ENCODE measurements at places on chromosomes 7 and 10.

- no peak for DNase-seq
These were observed 3.2 kb downstream of the OPN4 start for GRCh38 chr10:86657396-86658011.

DNA sequence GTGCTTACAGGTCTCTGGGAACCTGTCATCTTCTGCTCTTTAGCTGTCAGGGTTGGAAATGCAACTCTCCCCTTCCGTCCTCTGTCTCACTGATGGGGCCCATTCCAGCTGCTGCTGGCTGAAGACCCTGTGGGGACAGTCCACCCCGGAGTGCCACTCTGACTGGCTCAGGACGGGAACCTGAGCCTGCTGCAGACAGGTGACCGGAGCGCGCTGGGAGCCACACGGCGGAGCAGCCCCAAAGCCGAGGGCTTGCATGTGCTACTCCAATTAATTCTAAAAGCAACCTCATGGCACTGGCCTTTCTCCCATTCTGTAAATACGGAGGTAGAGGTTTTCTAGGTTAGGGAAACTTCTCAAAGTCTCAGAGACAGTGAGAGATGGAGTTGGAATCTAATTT is 223.5 kb upstream of the PITRM1 start:
- no peak for DNase-seq

DNA sequence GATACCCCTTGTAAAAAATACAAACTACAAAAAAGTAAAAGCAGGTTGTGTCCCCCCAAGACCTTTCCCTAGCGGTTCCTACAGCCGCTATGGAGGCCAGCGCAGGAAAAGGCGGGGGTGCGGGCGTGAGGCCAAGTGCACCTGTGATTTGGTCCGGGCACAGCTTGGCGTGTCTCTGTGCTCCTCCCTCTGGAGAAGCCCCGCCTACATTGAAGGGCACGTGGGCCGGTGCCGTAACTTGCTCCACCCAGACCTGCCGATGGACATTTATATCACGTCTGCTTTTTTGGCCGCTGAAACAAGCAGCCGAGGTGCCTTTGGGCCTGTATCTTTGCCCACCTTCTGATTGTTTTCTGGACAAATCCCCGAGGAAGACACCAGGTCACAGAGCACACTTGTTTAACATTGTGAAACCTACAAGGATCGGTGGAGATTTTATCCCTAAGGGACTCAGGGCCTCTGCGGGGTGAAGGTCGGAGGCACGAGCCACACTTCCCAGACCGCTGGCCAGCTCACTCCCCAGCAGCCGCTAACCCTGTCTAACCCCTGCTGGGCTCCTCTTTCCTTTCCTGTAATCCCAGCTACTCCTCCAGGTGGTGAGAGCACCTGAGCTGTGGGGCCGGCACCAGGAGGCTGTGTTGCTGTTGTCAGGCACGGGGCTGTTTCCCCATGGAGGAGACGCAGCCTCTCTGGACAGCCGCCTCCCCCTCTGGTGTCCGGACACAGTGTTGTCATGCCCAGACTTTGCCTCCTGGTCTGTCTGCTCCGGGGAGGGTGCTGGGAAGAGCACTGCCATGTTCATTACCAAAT is 18.8 kb upstream of the INPP5A start:
- DNase-seq: no peak

DNA sequence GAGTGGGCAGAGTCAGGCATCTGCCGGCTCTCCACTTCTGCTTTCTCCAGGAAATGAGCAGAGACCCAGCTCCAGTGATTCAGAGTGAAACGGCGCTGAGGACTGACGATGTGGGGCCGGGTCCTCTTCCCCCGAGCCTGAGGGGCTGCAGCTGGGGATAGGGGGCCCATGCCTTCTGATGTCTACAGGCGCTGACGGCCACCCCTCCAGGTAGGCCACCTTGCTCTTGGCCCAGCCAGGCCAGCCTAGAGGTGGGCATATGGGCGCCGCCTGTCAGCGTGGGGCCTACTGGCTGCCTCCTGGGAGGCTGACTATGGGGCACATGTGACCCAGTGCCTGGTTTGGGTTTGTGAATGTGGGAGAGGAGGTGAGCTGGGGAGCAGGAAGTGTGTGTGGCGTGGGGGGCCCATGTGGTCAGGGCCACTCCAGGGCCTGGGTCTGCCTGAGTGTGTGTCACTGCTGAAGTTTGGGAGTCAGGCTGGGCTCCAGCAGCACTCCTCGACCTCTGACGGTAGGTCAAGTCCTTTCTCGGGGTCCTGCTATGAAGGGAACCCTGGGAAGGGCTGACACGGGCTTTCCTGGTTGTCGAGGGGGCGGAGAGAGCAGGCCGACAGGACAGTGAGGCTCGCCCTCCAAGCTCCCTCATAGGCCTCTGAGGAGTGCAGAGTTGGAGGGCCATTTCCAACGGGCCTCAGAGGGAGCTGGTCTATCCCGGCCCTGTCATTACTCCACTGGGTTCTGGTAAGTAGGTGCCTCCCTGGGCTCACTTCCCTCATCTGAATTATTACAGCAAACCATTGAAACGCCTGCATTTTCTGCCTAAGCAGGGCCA is at the start of gene WDFY4:
WDFY4 (plus strand) TSS at position 82 of the 832 bp plus-strand sequence. CDS start 24,860 bp downstream, outside the sequence.
- DNase-seq: no peak

DNA sequence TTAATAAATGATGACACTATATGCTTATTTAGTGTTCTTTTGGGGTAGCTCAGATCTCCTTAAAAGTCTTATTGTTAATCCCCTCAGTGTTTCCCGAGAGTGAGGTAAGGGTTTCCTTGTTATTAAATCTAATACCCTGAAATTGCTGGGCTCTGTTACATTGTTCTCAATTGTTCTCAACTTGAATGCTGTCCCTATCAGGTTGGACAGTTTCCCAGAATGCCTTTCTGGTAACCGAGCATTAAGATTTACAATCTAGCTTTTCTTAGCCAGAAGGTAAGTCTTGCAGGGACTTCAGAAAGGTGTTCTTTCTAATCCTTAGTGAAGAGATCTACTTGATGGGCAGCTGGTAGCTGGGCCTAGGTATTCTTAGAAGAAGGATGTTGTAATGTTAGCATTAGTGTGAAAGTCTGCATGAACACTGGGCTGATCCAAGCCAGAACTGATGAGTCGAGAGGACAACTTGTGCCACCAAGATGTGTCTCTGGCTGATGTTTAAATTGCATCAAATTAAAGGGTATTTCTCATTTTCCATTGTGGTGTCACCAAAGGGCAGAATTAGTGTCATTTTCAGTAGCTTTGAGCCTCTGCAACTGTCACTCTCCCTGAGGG is 89.9 kb downstream of the SND1 start:
- no peak for DNase-seq

GRCh38 chr7:95986178-95986764 is 213.9 kb downstream of the DYNC1I1 start:
- no peak for DNase-seq

- DNase-seq: peak; percentile 22
These were observed 43.6 kb upstream of the CDK14 start for GRCh38 chr7:90552521-90552920.

GRCh38 chr7:83599131-83599530 is 49.8 kb downstream of the SEMA3E start:
- no peak for DNase-seq

- DNase-seq: no peak
These were observed 363.9 kb downstream of the MALRD1 start for GRCh38 chr10:19412531-19412930.

- no peak for DNase-seq
These were observed 229.1 kb upstream of the MKLN1 start for GRCh38 chr7:131098527-131098926.

- DNase-seq: peak; percentile 46
These were observed at the start of gene DNMBP for GRCh38 chr10:100009793-100010676. DNMBP (minus strand) TSS chr10:100009947; CDS start chr10:99972124, 37,823 bp downstream.

- no peak for DNase-seq
These were observed 262.8 kb downstream of the DYNC1I1 start for GRCh38 chr7:96034940-96035727.

DNA sequence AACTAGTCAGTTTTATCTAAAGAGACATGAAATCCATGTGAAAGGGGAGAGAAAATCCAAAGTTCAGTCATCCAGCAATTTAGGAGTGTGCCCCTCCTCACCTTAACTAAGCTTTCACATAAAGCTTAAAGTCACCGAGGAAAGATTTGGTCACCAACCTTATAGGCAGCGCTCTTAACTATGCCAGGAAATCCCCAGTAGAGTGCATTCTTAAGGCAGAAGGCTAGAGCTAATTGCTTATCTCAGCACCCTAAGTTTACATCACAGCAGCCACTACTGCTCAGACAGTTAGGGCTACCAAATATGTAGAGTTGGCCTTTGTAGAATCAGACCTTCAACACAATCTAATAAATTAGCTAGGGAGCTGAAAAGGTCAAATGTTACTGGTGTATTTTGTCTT is 47.9 kb downstream of the MTPN start:
- DNase-seq: no peak

DNA sequence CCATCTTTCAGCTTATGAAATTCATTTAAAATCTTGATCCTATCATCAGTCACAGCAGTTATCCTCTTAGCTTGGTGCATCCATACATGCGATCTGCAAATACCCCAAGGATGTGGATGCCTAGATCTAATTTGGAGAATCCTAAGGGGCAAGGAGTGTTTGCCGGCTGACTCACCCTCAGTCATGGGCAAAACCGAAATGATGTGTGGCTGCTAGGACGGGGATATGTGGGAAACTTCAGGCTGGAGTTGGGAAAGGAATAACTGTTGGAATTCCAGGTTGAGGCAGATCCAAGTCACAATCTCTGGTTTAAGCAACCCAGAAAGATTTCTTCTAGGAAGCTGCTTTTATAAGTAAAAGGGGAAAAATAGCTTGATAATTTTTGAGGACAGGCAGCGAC is 19.7 kb upstream of the GOT1 start:
- no peak for DNase-seq

DNA sequence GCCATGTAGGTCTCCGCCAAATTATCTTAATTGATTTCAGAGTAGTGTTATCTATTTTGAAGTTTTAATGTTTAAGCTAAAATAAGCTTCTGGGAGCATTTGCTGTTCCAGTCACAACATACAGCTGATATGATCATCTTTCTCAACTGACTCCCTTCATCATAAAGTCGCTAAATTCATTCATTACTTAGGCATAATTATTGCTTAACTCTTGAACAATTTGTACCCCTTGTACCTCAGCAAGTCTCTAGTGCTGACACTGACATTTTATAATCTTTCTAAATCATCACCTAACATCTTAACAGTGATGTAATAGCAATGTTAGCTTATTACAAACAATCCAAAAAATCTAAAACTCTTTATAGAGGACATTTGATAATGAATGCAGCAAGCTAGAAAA is 54.3 kb upstream of the WNT16 start:
- DNase-seq: no peak

DNA sequence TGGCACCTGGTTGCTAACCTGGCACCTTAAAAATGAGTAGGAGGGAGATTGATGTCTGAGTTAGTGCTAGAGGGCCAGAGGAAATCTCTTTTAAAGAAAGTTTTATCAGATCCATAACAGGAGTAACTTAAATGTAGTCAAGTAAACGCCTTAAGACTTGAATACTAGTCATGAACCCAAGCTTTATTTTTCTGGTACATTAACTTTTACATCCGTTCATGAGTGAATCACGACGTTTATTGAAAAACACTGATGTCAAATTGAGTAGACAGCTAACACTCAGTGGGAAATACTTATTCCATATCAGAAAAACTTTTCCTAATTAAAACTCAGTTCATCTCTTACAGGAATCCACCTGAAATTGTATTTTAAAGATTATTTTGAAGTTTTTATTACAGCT is 6.9 kb upstream of the LAMB1 start:
- no peak for DNase-seq

DNA sequence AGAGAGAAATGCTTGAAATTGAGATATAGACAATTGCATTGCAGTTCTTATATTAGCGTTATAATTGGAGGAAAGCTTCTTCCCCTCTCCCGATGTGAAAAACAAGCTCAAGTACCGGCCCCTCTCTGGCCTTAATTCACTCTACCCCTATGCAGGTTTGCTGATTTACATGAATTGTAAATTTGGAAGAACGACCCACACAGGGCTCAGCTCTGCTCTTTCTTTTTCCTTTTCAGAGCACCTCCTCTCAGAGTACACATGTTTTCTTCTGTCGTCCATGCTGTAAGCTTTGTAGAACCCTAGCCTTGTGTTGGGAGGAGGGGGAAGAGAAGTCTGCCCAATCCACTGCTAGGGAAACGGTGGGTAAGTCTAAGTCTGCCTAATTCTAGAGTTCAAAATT is 140.8 kb downstream of the IQUB start:
- no peak for DNase-seq

- no peak for DNase-seq
These were observed 38.9 kb upstream of the CDK13 start for GRCh38 chr7:39911167-39911566.

DNA sequence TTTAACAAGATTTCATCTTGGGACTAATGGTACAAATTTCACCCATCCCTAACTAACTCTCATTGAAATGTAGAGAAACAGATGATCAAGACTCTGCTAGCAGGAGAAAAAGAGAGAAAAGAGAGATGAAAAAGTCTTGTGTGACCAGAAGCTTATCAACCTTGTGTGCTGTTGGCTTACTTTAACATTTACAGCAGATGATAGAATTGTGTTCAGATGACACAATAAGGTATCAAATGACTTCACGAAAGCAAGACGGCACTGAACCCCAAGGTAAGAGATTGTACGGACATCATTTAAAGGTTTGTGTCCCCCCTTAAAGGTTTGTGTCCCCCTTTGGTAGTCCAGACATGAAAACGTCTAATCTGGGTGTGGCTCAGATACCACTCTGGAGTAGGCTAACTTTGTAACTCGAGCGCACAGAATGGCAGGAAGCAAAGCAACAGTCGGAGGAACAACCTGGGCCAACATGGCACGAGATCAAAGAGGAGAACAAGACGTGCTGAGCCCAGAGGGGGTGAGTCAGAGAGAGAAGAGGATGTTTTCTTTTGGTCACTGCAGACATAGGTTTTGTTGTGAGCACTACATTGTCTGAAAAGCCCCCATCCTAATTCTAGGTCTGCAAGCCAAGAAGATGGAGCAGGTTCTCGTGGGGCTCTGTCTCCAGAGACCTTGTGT is 10.4 kb upstream of the LMBR1 start:
- no peak for DNase-seq

GRCh38 chr10:13916384-13916947 is 329.7 kb downstream of the PRPF18 start:
- no peak for DNase-seq

DNA sequence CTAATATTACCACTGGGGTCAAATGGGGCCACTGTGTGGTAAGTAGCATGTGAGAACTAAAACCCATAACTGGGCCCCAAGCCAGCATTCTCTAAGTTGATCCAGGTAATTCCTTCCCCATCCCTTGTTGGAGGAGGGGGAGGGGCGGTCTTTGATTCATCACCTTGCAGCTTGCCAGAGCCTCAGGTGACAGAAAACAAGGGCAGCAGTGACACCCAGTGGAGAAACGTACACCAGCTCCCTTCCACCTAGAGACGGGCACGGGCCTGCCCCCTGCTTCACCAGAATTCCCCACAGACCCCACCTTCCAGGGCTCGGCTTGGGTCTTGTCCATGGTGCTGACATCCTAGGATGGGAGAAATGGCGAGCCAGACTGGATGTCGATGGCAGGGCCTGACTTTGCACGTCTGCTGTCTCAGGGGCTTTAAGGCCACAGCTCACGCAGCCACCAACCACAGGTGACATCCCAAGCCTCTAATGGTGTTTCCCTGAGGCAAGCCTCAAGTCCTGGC is 102.0 kb downstream of the STRA8 start:
- peak; percentile 28 for DNase-seq
